ENCODE measurements at places on chromosomes 4 and X.

GRCh38 chr4:103934178-103934789 is 214.5 kb upstream of the TACR3 start:
- peak; percentile 58 for DNase-seq

- peak; percentile 72 for DNase-seq
These were observed 506.9 kb upstream of the PCDH10 start for GRCh38 chr4:132642016-132642817.

- DNase-seq = no peak
These were observed 131.8 kb downstream of the GUCY2F start for GRCh38 chrX:109350051-109350450.

GRCh38 chr4:188975271-188975670 is 836.0 kb downstream of the TRIML1 start:
- DNase-seq = no peak

GRCh38 chr4:143538979-143539669 is 25.6 kb downstream of the SMARCA5 start:
- DNase-seq = no peak

DNA sequence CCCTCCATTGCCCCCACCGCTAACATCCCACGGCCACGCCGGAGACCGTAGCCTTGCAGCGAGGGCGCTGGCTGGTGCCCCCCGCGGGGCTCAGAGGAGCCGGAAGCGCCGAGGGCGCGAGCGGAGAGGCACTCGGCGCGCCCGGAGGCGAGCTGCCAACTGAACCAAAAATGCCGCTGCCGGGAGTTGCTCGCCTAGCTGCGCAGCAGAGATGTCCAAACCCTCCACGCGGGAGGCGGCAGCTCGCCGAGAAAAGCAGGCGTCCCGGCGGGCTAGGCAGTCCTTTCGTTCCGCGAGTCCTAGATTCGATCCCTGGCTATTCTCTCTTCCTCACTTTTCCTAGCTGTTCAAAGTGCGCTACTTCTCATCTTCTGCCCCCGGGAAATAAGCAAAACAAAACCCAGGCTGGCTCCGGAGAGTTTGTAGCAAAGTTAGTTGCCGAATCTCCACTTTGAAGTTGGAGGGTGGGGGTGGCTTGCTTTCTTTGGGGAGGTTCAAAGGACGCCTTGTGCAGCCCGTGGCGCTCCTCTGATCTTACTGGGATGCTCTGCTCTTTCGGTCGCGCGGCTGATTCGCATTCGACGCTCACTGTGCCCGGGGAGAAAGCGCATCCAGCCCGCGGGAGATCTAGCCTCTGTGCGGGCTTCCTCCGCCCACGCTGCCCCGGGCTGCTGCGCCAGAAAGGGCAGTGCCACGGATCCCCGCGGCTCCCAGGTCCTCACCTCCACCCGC is 723 bp downstream of the NKX6-1 start:
- DNase-seq = peak; percentile 51

DNA sequence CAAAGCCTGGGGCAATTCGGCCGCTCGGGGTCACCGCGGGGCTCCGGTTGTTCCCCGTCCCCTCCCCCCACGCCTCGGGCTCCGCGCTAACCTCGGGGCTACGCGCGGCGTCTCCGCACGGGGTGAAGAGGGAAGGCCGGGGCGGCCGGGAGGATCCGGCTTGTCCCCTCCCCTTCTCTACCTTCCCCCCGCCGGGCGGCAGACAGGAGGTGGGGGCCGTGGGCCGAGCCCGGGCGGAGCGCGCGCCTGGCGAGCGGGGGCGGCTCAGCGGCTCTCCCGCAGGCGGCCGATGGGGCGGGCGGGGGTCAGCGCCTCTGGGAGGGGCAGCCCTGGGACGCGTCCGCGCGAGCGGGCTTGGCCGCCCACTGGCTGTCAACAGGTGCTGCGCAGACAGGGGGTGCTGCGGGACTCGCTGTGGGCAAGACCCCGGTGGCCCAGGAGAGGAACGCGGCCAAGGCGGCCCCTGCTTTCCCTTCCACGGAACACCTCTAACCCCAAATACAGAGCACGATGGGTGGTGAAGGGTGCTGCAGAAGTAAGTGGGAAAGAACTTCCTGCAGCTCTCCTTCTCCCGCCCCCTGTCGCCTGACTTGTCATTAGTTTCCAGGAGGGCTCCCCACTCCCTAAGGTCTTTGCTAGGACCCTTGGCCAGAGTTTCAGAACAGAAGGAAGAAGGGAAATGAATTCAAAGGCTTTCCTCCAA is at the start of gene PDGFC:
Gene PDGFC (minus strand): TSS at position 124 of the 703 bp plus-strand sequence. CDS start 896 bp downstream, outside the sequence.
- peak; percentile 92 for DNase-seq

DNA sequence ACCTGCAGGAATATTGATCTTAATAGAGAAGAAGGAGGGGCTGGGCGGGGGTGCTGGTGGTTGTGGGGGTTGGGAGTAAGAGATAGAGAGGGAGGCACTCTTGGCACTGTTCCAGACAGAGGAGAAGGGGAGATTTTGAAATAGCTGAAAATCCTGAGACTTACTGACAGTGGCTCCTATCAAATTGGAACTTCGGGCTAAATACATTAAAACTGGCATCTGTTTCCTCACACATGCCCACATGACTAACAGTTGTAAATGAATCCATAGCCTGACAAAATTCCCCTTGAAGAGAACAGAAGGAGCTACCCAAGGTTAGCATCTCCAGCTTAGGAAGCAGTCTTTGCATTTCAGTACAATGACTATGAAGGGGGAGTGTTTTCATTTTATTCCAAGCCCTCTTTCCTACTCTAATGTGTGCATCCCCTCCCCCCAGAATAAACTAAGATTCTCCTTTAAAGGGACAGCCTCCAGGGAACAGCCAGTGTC is 1.4 kb downstream of the DCX start:
- no peak for DNase-seq

GRCh38 chrX:2723286-2723879 is 28.5 kb upstream of the XG start:
- no peak for DNase-seq

GRCh38 chr4:154364066-154364845 is 127.3 kb downstream of the DCHS2 start:
- peak; percentile 52 for DNase-seq

DNA sequence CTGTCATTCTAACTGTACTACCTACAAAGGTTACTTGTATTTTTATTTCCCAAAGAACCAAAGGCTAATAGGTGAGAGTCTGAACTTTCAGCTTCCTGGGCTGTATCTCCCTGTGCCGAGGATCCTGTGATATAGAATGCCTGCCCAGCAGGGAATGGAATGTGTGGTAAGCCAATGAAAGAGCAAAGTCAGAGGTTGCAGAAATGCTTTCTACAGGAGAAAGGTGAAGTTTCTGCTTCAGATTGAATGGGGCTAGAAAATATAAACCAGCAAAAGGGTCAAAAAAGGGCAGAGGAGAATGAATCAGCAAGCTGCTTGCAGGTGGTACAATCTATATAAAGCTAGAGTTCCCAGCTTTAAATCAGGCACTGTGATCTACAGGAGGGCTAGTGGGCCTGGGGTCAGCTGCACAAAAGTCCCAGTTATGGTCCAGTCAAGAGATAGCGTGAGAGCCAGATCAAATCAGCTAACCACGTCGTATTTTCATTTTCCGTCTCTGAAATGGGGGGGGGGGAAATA is 146.1 kb downstream of the DCTD start:
- peak; percentile 55 for DNase-seq

DNA sequence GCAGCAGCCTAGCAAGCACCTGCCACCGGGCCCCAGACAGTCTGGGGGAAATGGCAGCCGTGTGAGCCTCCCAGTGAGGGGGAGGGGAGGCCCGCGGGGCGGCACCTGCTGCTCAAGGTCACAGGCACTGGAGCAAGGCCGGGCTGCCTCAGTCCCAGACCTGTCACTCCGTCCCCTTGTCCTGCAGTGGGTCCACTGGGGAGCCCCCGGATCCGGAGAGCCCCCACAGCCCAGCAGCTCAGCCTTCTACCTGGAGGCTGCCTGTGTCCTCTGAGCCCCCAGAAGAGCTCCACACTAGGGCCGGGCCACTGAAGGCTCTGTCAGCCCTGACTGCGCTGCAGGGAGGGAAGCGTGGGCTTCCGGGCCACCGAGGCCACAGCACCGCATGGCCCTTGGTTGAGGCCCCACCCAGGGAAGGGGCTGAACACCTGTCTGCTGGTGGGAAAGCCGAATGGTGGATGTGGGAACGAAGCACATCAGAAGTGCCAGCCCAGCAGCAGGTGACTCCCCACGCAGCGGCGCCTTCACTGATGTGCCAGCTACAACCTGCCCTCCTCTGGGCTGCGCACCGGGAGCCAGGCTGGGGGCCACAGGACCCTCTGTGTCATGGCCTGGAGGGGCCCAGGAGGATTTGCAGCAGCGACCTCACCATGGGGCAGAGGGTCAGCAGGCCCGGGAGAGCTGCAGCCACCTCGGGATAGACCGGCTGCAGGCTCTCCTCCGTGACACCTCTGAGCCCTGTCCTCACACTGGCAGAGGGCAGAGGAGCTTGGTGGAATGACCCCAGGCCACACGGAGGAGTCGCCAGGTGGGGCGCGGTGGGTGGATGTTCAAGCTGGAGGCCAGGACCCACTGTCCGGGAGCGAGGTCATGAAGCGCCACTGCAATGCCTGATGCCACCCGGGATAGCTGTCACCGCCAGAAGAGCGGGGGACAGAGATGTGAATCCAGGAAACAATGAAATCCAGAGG is 35.0 kb upstream of the MXD4 start:
- DNase-seq = no peak

GRCh38 chrX:131812847-131813825 is 210.0 kb upstream of the STK26 start:
- peak; percentile 74 for DNase-seq

DNA sequence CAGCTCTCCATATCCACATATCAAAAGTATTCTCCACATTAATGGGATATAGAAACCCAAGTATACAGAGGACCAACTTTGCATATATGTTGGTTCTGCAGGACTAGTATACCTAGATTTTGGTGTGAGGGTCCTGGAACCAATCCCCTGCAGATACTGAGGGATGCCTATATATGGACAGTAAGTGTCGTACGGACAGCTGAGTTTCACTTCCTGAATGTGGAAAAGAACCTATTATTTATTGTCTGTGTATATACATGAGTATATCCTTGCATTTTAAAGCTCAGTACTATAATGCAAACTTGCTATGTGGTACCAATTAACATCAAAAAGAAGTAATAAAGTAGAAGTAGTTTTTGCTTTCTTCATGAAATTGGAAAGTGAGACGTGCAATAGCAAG is 101.9 kb downstream of the FBXW7 start:
- DNase-seq = no peak

- DNase-seq = no peak
These were observed 68.7 kb downstream of the ENPP6 start for GRCh38 chr4:184148738-184149637.

DNA sequence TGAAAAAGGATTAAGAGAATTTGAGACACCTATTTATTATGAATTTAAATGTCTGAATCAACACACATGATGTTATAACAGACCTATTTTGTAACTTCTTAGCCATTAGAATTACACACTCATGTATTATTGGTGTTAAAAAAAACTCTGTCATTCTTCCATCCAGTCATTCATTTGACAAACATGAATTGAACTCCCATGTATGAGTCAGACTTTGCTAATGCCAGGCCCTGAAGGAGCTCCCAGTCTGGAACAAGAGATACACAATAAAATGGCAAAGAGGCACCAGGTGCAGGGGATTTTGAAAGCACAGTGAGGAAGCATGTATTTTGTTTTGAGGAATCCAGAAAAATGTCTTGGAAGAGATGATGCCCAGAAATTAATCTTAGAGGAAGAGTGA is 87.7 kb upstream of the EFHC2 start:
- peak; percentile 43 for DNase-seq

DNA sequence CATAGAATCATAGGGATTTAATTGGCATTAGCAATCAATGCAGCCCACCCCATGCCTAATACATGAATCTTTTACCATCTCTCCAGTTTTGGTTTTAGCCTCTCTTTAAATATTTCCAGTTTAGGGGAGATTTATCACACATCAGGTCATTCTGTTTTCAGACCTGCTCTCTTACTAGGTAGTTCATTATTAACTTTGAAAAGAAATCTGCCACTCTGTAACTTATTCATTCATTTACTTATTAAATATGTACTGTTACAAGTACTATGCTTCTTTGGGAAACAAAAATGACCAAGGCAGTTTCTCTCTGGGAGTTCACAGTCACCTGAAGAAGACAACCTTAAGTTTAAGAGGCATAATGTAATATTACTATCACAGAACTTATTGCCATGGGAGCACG is 62.1 kb downstream of the USO1 start:
- DNase-seq = no peak

DNA sequence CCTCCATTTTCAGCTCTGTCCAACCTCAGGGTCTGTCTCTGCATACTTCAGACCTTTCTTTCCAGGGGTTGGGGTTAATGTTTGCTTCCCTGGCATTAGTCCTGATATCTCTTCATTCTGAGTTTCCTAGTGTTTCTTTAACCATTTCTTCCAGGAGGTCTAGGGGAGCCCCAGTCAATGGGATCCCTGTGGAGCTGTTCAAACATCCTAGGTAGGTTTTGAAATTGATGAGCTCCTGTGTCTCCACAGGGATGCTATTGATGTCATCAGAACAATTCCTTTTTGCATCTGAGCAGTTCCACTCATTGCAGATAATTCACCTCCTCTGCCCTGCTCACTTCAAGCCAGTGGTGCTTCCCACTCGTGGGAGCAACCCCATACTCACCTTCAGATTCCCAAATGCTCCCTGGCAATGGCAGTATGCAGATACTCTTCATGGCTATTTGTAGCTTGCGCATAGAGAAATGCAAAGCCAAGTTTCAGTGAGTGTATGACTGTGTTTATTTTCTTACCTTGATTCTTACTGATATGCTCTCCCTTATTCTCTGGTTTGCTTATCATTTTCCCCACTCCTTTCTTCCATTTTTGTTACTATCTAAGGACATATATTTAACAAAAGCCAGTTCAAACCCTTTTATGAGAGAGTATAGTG is 33.7 kb upstream of the LIMCH1 start:
- DNase-seq = no peak

- DNase-seq = no peak
These were observed 102.0 kb upstream of the LSM6 start for GRCh38 chr4:146073517-146073916.

GRCh38 chr4:15015170-15015569 is 12.9 kb downstream of the CPEB2 start:
- DNase-seq = no peak

- DNase-seq = no peak
These were observed 9.4 kb upstream of the CCNQ start for GRCh38 chrX:153608376-153608775.

- DNase-seq = no peak
These were observed 12.5 kb downstream of the OGT start for GRCh38 chrX:71545364-71545763.

GRCh38 chrX:129979207-129979920 is 3.1 kb upstream of the BCORL1 start:
- DNase-seq = no peak

GRCh38 chrX:22520128-22520828 is 247.6 kb downstream of the CBLL2 start:
- no peak for DNase-seq

DNA sequence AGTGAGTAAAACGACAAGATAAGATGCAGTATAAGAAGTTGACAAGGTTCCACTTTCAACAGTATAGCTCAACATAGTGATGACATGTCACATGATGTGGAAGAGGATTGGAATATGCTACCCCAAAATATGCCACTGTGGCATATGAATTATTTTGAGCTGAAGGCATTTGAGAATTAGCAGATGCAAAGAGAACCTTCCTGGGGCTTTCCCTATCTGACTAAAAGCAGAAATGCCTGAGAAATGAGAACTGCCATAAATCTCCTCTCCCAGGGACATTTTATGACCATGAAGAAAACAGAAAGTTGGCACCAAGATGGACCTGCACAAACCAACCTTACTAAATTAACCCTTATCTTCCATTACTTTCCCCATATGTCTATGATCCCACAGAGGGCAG is 24.8 kb downstream of the CDKN2AIP start:
- no peak for DNase-seq

- DNase-seq = no peak
These were observed 58.9 kb downstream of the CHIC2 start for GRCh38 chr4:54005475-54005874.

Data from astrocyte of the hippocampus (primary cell).